ENCODE measurements at places on chromosomes 3 and 15.
A peak's percentile ranks its signal among the peaks of the same experiment; 100 is the strongest.

GRCh38 chr3:61914276-61914675 is 352.9 kb downstream of the PTPRG start:
- no peak for DNase-seq

GRCh38 chr3:114213627-114214541 is 23.5 kb downstream of the ZNF80 start:
- DNase-seq, result peak; percentile 86

GRCh38 chr3:89165636-89166263 is 58.3 kb downstream of the EPHA3 start:
- DNase-seq, result no peak

DNA sequence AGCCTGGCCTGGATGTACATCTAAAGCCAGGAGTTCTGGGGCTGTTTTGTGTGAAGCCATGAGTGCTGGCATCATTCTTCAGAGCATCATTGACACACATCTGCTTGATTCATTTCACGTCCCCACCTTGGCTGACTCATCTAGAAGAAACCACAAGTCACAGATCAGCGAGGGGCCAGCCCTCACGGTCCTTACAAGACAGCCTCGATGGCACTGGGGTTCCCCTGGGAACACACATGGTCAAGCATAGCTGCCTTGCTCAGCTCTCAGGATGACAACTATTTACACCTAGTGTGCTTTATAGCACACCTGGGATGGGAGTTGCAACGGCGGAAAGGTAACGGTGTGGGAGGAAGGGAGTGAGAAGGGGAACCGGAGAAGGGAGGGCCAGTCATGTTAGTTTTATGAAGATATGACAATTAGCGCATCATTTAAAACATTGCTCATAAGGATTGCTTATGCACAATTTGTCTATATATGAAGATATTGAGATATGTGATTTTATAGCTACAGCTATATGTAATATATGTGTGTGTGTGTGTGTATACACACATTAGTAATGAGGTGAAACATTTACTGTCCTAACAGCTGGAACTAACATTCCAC is 227.1 kb downstream of the RPLP1 start:
- DNase-seq, result peak; percentile 11

GRCh38 chr15:67124111-67124510 is 58.7 kb downstream of the SMAD3 start:
- DNase-seq, result no peak

- DNase-seq, result peak; percentile 45
Observed at GRCh38 chr3:118817748-118818165, 216.9 kb downstream of the IGSF11 start.

GRCh38 chr3:67620869-67621268 is 33.5 kb downstream of the SUCLG2 start:
- DNase-seq, result no peak

DNA sequence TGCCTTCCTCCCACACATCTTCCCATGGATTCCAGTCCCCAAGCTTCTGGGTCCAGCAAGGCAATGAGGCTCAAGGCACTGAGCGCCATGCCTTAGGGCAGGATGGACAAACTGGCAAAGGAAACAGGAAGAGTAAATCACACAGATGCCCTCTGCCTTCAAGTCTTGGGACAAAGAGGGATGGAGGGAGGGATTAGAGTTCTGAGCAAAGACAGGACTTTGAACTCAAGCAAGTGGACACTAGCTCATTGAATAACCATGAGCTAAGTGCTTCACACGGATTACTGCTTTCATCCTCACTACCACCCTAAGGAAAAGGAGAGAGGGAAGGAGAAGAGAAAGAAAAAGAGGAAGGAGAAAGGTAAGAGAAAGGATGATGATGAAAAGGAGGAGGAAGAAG is 7.6 kb upstream of the THBS1 start:
- no peak for DNase-seq

GRCh38 chr3:13525827-13526625 is 22.9 kb upstream of the FBLN2 start:
- DNase-seq, result no peak

DNA sequence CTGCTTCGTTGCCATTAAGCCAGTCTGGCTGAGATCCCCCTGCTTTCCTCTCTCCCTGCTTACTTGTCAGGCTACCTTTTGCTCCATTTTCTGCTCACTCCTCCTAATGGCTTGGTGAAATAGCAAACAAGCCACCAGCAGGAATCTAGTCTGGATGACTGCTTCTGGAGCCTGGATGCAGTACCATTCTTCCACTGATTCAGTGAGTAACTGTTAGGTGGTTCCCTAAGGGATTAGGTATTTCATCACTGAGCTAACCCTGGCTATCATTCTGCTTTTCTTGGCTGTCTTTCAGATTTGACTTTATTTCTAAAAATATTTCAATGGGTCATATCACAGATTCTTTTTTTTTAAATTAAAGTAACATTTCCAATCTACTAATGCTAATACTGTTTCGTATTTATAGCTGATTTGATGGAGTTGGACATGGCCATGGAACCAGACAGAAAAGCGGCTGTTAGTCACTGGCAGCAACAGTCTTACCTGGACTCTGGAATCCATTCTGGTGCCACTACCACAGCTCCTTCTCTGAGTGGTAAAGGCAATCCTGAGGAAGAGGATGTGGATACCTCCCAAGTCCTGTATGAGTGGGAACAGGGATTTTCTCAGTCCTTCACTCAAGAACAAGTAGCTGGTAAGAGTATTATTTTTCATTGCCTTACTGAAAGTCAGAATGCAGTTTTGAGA is 25.0 kb downstream of the CTNNB1 start:
- no peak for DNase-seq

DNA sequence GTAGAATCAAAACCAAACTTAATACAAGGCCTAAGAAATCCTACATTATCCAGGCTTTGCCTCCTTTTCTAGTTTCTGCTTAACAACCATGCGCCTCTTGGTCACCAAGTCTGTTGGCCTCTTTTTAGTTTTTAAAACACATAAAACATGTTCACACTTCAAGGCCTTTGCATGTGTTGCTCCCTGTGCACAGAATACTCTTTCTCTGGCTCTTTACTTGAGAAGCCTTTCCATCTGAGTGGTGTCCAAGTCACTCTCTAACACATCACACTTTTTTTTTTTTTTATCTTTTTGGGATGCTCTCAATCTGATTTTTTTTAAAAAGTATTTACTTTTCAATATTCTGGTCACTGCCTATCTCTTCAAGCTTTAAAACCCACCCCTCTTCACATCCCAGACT is 14.9 kb downstream of the GAP43 start:
- DNase-seq, result no peak

GRCh38 chr3:88032245-88032644 is 26.6 kb downstream of the CGGBP1 start:
- DNase-seq, result no peak

DNA sequence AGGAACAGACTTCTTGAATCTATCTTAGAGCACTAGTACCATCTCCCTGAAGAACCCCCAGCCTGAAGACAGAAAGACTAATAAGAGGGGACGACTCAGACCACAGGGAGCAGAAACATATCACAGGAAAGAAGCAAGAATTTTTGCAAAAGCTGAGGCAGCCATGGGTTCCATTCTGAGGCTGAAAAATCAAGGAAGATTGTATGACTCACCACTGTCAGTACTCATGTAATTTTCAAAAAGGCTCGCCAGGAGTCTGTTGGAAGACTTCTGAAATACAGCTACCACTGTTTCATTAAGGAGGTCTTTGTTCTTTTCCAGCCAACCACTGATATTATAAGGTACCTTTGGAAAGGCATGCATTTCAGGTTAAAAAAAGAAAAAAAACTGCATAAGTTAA is 47.5 kb downstream of the MYH15 start:
- DNase-seq, result no peak

DNA sequence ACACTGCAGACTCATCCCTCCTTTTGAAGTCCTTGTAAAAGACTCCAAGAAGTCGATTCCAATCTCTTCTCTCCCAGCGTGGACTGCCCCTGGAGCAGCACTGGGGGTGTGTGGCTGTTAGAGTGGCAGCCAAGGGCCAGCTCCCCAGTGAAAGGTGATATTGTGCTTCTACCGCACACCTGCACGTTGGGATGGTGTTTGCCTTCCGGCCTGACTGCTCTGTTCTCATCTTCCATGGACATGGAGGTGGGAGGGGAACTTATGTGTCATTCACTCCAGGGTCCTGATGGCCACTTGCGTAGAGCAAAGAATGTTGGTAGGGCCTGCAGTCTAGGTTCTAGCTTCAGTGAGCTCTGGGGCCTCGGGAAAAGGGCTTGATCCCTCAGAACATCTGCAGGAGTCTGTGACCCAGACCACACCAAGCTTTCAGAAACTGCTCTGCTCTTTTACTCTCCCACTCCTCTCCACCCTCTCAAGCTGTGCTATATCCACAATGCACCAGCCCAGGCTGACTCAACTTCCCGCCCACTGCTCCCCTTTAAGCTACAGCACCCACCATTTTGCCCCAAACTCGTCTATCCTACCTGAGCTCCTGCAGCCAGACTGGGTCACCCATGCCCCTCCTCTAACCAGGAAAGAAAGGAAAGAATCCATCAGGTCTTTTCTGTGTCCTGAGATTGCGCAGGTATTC is 31.3 kb downstream of the LIPC start:
- DNase-seq, result no peak

DNA sequence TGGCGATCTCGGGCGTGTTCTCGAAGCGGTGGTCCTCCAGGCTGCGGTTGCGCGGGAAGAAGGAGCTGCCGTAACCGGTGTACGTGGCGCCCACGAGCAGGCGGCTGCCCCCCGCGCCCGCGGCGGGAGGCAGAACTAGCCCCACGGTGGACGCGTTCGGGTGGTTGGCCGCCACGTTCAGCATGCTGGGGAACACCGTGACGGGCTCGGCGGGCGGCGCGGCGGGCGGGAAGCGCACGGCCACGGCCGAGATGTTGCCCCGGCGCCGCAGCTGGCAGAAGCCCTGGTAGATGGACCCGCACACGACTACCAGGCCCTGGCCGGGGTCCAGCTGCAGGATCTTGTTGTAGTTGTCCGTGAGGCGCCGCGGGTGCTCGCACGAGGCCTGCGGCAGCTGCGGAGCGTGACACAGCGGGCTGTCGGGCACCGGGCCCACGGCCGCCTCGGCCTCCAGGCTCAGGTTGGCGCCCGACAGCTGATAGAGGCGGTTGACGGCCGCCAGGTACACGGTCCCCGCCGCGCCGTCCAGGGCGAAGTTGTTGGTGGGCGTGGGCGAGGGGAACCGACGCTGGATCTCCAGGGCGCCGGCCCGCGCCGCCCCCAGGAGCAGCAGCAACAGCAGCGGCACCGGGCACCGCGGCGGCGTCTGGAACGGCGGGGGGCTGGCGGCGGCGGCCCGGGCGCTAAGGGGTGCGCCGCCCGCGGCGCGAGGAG is 397 bp downstream of the PLXND1 start:
- no peak for DNase-seq

- DNase-seq, result no peak
Observed at GRCh38 chr15:38877471-38877870, 312.9 kb upstream of the RASGRP1 start.

- DNase-seq, result no peak
Observed at GRCh38 chr3:122342803-122343202, 17.8 kb downstream of the CSTA start.

GRCh38 chr15:39663704-39664250 is 82.9 kb downstream of the THBS1 start:
- DNase-seq, result no peak

- DNase-seq, result peak; percentile 36
Observed at GRCh38 chr15:52558196-52558595, 10.6 kb downstream of the ARPP19 start.

- DNase-seq, result no peak
Observed at GRCh38 chr3:13863382-13863952, 16.4 kb downstream of the WNT7A start.

GRCh38 chr15:90463381-90463780 is 66.3 kb upstream of the CRTC3 start:
- DNase-seq, result no peak

GRCh38 chr3:139642996-139643395 is 34.8 kb downstream of the NMNAT3 start:
- no peak for DNase-seq

GRCh38 chr3:23611737-23612295 is 193.9 kb upstream of the UBE2E1 start:
- DNase-seq, result no peak

GRCh38 chr3:140494970-140495369 is 182.9 kb upstream of the TRIM42 start:
- DNase-seq, result no peak

- DNase-seq, result no peak
Observed at GRCh38 chr3:89372456-89372855, 265.0 kb downstream of the EPHA3 start.

GRCh38 chr15:90037961-90038631 is 37.0 kb downstream of the ZNF710 start:
- DNase-seq, result peak; percentile 50
